ENCODE measurements at places on chromosomes 1 and 21. TPM values are rescaled to one million over a fixed set of nuclear protein-coding genes. Genes with fewer than 3 reads are reported as not detected.

The ERG gene
- total RNA-seq, result not detected

The FMO3 gene
- not detected for total RNA-seq

The CSF3R gene
- total RNA-seq, result 0.12 TPM

The PHC2 gene
- 16.4 TPM for total RNA-seq

The F5 gene
- total RNA-seq, result 0.67 TPM

The OR10J1 gene
- not detected for total RNA-seq

The FAM72A gene
- total RNA-seq, result 3.7 TPM

The NR5A2 gene
- total RNA-seq, result 0.07 TPM

The CADM3 gene
- 0.37 TPM for total RNA-seq

The SEC16B gene
- total RNA-seq, result not detected

The SYCP1 gene
- total RNA-seq, result not detected

The MAB21L3 gene
- not detected for total RNA-seq

The CRABP2 gene
- 0.66 TPM for total RNA-seq

The KRTAP11-1 gene
- not detected for total RNA-seq

The ICOSLG gene
- 40.9 TPM for total RNA-seq

The MSH4 gene
- 1.4 TPM for total RNA-seq

The RHOU gene
- total RNA-seq, result 0.22 TPM

The IFI16 gene
- 145 TPM for total RNA-seq

The CD1B gene
- total RNA-seq, result not detected

The C1QC gene
- not detected for total RNA-seq

The F13B gene
- not detected for total RNA-seq

The RNF223 gene
- not detected for total RNA-seq

The FAM163A gene
- not detected for total RNA-seq

The CD1E gene
- not detected for total RNA-seq

The DCDC2B gene
- not detected for total RNA-seq
